ENCODE measurements at places on chromosomes 5 and 9. TPM values are rescaled to one million over a fixed set of nuclear protein-coding genes. Genes with fewer than 3 reads are reported as not detected.

GRCh38 chr5:14547666-14548065, 33.9 kb upstream of the OTULINL start:
- H3K27me3 ChIP-seq: no peaks in the 10 kb centered on the region
- DNase-seq: no peak
- no peaks in the 10 kb centered on the region for H3K36me3 ChIP-seq
- no peaks in the 10 kb centered on the region for H3K4me1 ChIP-seq
- H3K4me3 ChIP-seq: no peak overlapping the region

DNA sequence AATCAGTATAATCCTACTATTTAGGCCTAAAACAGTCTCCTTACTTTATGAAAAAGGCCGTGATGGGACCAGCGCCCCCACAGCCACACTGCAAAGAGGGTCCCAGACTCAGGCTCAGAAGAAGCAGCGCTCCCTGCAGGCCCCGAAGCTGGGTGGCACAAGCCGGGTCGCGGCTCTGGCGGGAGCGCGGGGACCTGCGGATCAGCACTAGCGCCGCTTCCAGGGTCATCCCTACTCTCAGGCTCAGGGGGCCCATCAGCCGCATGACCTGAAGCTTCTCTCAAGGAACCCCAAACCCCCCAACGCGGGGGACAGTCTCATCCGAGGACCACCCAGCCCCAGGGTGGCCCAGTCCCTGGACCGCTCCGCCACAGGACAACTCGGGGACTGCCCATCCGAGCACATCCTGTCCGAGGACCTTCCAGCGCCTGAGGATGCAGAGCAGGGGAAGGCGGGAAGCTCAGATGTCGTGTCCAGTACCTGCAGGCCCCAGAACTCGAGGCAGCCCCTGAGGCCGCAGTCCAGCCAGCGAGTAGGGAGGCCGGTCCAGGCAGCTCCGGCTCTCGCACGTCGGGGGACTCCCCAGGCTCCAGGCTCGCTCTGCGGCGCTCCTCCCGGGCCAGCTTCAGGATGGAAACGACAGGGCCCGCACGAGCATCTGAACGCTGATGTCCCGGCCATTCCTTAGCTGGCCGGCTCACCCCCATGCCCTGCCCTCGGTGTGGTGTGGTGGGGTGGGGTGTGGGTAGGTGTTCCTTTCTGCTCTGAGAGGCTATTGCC, 32.4 kb upstream of the CDK20 start:
- H3K4me3 ChIP-seq: no peak overlapping the region
- H3K27me3 ChIP-seq: peaks cover 1% of the 10 kb centered on the region
- no peaks in the 10 kb centered on the region for H3K4me1 ChIP-seq
- DNase-seq: no peak
- peaks cover 3% of the 10 kb centered on the region for H3K36me3 ChIP-seq
- H3K27ac ChIP-seq: no peak overlapping the region

- peaks cover 6% of the 10 kb centered on the region for H3K4me1 ChIP-seq
- no peak for DNase-seq
- no peak overlapping the region for H3K4me3 ChIP-seq
- peaks cover 3% of the 10 kb centered on the region for H3K27me3 ChIP-seq
- peaks cover 4% of the 10 kb centered on the region for H3K36me3 ChIP-seq
Observed at GRCh38 chr9:116479056-116479544, 208.0 kb upstream of the TRIM32 start.

DNA sequence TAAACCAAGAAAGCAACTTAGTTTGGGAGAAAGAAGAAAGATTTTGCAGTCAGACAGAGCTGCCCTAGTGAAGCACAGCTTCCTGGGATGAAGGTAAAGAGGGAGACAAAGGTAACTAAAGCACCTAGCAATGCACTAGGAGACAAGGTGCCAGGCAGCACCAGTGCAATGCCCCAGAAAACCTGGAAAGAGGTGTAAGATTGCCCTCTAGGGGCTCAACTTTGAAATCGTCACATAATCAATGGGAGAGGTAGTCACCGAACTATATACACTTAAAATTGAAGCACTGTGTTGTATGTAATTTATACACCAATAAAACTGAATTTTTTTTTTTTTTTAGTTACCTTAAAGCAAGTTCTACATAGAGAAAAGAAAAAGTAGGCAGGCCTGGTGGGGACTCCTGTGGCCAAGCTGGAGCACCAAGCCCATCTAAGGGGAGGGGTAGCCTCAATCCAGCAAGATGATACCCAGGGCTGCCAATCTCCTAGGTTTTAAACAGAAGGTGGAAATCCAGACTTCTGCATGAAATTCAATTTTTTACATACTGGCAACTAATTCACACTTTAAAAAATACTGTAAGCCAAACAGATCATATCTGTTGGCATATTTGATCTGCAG, 48.2 kb downstream of the CDK5RAP2 start:
- H3K4me1 ChIP-seq: no peaks in the 10 kb centered on the region
- DNase-seq: peak; percentile 32
- peaks cover 53% of the 10 kb centered on the region for H3K36me3 ChIP-seq
- H3K27me3 ChIP-seq: peaks cover 3% of the 10 kb centered on the region

Gene CFAP77
- total RNA-seq: 3.7 TPM

Gene FAM169A
- 21.1 TPM for total RNA-seq
